ENCODE measurements at places on chromosomes 12 and 14.

DNA sequence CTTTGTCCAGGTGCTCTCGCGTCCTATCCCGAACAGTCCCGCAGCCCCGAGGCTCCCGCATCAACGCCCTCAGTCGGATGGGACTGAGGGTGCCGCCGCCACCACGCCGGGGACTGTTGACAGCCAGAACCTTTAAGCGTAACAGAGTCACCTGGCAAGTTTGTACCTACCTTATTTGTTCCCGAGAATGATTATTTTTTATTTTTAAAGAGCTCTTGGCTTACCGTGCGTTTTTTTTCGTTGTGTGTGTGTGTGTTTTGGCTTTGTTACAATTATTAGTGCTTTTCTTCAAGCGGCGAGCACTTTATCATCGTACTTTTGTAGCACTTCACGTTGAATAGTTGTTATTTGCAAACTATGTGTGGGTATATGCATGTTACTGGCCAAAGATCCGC, 463 bp downstream of the COA8 start:
- DNase-seq = no peak

DNA sequence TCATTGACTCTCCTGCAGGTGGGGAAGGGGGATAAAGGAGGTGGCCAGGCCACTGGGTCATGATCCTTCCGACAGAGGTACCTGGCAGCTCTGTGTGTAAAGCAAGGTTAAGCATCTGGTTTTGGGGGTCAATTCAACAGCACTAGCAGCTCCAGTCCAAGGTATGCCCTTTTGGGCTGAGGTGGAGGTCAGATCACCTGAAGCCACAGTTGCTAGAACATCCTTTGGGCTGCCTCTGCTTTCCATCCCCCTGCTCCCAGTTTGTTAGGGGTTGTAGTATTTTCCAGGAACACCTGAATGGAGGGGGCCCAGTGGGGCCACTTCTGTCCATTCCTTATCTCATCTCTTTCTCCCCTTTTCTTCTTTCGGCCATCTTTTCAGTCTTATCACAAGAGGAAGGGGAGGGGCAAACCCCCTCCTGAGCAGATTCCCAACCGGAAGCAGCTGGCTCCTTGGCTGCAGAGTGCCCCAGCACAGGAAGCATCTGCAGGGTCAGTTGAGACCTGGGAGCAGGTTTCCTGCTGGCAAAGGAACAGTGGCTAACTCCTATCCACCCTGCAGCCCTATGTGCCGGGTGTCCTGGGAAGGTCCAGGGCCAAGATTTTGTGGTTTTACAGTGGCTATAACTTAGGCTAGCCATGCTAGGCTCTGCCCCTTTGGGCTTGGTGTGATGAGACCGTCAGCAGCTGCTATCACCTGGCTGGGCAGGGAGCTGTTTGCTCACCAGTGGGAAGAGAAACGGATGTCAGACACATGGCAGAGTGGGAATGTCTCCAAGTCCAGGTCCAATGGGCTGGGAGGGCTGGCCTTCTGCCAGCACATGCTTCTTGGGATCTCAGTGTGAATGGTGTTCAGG, 40.2 kb downstream of the SH2B3 start:
- DNase-seq = no peak

GRCh38 chr12:21849878-21850277, 75.4 kb upstream of the KCNJ8 start:
- DNase-seq = no peak

GRCh38 chr12:2547273-2548044, 247.3 kb upstream of the FKBP4 start:
- no peak for DNase-seq

DNA sequence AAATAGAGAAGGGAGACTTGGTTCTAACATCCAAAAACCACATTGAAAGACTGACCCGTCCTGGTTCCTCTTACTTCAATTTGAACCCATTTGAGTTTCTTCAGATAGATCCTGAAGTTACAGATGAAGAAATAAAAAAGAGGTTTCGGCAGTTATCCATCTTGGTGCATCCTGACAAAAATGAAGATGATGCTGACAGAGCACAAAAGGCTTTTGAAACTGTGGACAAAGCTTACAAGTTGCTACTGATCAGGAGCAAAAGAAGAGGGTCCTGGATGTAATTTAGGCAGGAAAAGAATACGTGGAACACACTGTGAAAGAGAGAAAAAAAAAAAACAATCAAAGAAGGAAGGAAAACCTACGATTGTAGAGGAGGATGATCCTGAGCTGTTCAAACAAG, 25.4 kb upstream of the NFKBIA start:
- no peak for DNase-seq

GRCh38 chr12:13680916-13681315, 300.5 kb downstream of the GRIN2B start:
- no peak for DNase-seq

DNA sequence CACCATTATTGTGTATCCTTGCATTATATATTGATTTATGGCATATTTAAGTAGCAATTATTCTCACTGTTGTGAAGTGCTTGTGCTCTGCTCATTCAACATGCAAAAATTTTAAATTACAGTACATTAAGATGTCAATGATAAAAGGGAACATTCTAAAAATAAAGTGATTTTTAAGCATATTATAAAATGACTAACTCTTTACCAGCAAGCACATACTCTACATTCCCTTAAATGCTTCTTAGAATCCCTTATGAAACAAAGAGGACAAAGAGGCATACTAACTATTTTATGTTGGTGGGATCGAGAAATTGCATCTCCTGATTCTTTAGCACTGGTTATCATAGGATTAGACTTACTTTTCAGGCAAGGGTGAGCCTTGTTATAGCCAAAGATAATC, 46.6 kb upstream of the ZDHHC17 start:
- no peak for DNase-seq

GRCh38 chr14:44960146-44960545, 1.6 kb downstream of the KLHL28 start:
- DNase-seq = no peak

DNA sequence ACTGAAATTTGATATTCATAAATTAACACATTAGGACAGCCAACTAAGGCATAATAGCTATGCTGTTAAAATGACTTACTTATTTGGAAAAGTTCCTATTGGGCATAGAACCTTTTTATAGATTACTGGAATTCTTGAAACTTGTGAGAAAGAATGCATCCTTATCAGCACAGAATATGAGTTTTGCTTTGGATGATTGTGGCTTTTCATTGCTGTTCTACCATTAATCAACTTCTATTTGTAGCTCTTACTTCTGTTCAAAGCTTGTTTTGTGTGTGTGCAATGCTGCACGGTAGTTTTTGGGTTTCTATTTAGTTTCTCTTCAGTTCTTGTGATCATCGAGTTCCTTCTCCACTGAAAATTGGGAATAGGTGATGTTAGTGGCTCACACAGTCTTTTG, 152.4 kb upstream of the PELI2 start:
- DNase-seq = no peak
